CD4-positive, alpha-beta T cell (primary cell): ENCODE measurements at places on chromosomes 1 and 21.

GRCh38 chr1:16981269-16981849 is 939 bp upstream of the MFAP2 start:
- no peak overlapping the region for H3K27ac ChIP-seq
- no peak overlapping the region for H3K4me3 ChIP-seq
- peaks cover 7% of the 10 kb centered on the region for H3K27me3 ChIP-seq
- no peak for DNase-seq
- peaks cover 14% of the 10 kb centered on the region for H3K4me1 ChIP-seq
- H3K36me3 ChIP-seq, result peaks cover 5% of the 10 kb centered on the region

- no peak overlapping the region for H3K4me3 ChIP-seq
- H3K27ac ChIP-seq, result no peak overlapping the region
- H3K36me3 ChIP-seq, result no peaks in the 10 kb centered on the region
- DNase-seq, result no peak
- no peaks in the 10 kb centered on the region for H3K4me1 ChIP-seq
- H3K27me3 ChIP-seq, result peaks cover 4% of the 10 kb centered on the region
Measured at GRCh38 chr1:34358636-34359035, 181.9 kb downstream of the C1orf94 start.

DNA sequence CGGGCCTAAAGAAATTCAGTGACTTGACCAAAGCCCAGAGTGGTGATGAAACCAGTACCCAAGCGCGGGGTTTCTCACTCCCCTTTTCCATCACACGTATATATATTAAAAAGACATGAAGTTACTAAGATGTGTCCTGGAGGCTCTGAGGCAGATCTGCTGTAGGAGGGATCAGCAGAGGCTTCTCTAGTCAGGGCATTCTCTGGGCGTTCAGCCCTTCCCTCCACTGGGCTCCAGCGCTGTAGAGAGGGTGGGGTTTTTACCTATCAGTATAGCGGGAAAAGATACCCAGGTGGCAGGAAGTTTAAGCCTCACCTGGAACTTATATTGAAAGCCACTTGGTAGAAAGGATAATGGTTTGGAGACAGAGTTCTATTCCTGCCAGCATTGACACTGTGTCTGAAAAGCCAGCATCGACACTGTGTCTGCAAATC is 862 bp upstream of the PLEKHO1 start:
- peak overlapping the region; percentile 97 for H3K4me3 ChIP-seq
- H3K4me1 ChIP-seq, result peaks cover 53% of the 10 kb centered on the region
- no peaks in the 10 kb centered on the region for H3K27me3 ChIP-seq

- no peaks in the 10 kb centered on the region for H3K27me3 ChIP-seq
- no peak overlapping the region for H3K27ac ChIP-seq
- H3K4me3 ChIP-seq, result no peak overlapping the region
- no peak for DNase-seq
- H3K36me3 ChIP-seq, result no peaks in the 10 kb centered on the region
- H3K4me1 ChIP-seq, result no peaks in the 10 kb centered on the region
Measured at GRCh38 chr1:119440721-119441307, 25.9 kb downstream of the HSD3B2 start.

- H3K36me3 ChIP-seq, result no peaks in the 10 kb centered on the region
- H3K27ac ChIP-seq, result no peak overlapping the region
- H3K4me1 ChIP-seq, result no peaks in the 10 kb centered on the region
- no peak for DNase-seq
- H3K4me3 ChIP-seq, result no peak overlapping the region
Measured at GRCh38 chr1:172756024-172756423, 97.1 kb downstream of the FASLG start.
